ENCODE measurements at places on chromosomes 1 and 21.

GRCh38 chr1:110390096-110390495, 730 bp downstream of the SLC16A4 start:
- peak; percentile 76 for DNase-seq

GRCh38 chr1:30242722-30243457, 480.5 kb downstream of the MATN1 start:
- no peak for DNase-seq

DNA sequence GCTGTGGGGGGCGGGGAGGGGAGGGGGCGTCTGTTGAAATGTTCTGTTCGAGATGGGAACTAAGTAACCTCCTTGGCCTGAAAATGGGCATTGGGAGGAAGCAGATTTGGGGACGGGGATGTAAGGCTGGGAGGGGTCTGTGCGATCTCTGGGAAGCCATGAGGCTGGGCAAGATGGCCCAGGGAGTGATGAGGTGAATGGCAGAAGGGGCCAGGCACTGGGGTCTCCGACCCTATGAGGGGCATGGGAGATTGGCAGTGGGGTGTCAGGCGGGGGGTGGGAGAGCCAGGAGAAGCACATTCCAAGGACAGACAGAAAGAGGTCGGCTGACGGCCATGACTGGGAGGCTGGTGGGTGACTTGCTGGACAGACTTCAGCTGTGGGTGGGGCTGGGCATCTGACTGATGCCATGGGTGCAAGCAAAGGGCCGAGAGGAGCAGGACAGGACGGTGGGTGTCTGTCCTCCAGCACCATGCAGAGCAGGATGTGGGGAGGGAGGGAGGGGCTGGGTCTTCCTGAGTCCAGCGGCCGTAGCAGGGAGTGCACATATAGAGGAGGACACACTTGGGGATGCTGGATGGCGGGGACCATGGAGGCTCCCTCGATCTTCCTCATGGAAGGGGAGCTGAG, 30.0 kb upstream of the COL18A1 start:
- DNase-seq = no peak

DNA sequence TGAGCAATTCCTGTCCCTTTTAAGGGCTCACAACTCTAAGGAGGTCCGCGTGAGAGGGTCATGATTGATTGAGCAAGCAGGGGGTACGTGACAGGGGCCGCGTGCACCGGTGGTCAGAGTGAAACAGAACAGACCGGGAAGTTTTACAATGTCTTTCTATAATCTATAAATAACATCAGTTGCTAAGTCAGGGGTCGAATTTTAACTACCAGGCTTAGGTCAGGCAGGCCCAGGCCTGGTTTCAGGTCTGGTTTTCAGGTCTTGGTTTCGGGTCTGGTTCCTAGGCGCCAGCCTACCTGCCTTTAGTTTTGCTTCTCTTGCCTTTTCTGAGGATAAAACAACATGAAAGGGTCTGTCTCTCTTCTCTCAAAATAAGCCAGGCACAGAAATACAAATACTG, 476.0 kb upstream of the CAMK1G start:
- DNase-seq = no peak

- DNase-seq = no peak
Observed at GRCh38 chr1:200962631-200963030, 60.9 kb downstream of the KIF21B start.

- DNase-seq = no peak
Observed at GRCh38 chr1:90045853-90046563, 51.1 kb downstream of the ZNF326 start.

DNA sequence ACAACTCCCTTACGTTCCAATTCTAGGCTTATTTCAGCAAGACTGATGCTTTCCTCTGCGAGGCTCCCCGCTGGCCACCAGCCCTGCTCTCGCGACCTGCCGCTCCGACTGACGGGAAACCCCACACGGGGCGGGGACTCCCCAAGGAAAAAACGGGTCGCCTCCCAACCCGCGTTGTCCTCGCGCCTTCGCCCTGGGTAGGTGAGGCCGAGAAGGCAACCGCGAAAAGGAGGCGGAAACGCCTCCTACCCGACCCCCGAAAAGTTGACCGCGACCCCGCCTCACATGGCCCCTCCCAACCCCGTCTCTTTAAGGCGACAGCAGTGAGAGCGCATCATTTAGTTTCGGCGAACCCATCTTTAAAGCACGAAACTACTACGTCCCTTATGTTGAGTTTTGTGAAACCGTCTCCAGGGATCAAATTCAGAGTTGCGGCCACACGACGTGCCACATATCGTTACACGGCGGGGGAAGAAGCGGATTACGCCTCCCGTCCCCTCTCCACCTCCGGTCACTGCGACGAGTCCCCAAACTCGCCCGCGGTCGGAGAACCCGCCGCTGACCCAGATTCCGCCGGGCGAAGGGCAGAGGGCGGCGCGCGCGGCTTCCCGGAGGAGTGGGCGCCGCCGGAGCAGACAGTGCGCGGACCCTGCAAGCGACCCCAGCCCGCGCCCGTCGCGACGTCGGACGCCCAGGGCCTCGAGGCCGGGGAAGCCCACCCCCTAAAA, 1.2 kb downstream of the ANP32E start:
- DNase-seq = no peak

DNA sequence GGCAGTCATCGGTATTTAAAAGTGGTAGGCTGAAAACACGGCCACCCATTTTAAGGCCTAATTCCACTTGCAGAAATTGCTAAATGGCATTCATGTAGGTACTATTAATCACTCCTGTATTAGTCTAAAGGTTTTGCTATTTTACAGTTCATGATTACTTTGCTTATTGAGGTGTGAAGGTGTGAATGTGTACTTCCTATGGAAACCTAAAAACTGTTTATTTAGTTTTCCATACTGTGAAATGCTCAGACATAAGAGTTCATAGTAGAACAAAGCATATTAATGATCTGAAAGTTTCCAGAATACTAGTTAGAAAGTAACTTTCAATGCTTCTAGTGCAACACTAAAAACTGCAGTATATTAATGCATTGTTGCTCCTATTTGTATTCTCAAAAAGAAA, 69.8 kb downstream of the ITGB3BP start:
- DNase-seq = no peak

- DNase-seq = no peak
Observed at GRCh38 chr1:37802439-37802838, 5.2 kb upstream of the C1orf122 start.

DNA sequence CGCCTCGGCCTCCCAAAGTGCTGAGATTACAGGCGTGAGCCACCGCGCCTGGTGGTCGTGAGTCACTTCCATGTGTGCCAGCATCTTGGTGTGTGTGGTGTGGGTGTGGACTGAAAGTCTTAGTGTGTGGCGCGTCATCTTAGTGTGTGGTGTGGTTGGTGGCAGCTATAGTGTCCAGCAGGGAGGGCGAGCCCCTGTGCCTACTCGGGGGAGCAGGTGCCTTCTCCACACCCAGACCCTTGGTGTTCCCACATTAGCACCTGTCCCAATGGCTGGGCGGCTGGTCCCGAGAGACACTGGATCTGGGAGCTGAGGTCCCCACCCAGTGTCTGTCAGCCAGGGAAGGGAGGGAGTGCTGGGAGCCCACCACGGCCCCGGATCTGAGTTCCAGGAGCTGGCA, 2.8 kb downstream of the SCNN1D start:
- no peak for DNase-seq

DNA sequence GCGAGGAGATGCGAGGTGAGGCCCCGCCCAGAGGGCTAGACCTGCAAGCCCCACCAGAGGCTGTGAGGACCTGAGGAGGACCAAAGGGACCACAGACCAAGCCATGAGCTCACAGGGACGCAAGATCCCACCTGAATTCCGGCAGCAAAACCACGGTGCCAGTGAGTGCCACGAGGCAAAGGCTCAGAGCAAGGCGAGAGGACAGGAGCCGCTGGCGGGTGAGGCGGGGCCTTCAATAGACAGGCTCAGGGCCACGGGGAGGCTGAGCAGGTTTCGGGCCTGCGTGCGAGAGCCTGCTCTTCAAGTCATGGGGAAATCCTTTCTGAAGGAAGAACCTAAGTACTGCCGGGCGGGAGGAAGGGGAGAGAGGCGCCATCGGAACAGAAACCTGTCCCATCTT, 7.1 kb upstream of the TMEM240 start:
- no peak for DNase-seq

DNA sequence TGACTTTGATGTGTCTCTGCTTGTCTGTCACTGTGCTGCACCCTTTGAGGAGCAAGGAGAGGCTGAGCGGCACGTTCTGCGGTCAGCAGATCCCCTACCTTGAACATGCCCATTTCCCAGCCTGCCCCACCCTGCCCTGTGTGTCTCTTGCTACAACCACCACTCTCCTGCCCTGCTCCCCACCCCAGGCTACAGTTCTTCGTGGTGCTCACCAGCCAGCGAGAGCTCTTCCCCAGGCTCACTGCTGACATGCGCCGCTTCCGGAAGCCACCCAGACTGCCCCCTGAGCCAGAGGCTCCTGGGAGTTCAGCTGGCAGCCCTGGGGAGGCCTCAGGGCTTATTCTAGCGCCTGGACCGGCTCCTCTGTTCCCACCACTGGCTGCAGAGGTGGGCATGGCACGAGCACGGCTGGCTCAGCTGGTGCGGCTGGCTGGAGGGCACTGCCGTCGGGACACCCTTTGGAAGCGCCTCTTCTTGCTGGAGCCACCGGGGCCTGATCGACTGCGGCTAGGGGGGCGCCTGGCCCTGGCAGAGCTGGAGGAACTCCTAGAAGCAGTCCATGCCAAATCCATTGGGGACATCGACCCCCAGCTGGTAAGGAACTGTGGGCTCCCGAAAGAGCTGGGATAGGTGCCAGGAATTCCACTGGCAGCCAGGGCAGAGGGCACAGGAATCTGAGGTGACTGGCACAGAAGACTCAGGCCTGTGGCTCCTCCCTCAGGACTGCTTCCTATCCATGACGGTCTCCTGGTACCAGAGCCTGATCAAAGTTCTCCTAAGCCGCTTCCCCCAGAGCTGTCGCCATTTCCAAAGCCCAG, 5.6 kb downstream of the HYI start:
- no peak for DNase-seq

DNA sequence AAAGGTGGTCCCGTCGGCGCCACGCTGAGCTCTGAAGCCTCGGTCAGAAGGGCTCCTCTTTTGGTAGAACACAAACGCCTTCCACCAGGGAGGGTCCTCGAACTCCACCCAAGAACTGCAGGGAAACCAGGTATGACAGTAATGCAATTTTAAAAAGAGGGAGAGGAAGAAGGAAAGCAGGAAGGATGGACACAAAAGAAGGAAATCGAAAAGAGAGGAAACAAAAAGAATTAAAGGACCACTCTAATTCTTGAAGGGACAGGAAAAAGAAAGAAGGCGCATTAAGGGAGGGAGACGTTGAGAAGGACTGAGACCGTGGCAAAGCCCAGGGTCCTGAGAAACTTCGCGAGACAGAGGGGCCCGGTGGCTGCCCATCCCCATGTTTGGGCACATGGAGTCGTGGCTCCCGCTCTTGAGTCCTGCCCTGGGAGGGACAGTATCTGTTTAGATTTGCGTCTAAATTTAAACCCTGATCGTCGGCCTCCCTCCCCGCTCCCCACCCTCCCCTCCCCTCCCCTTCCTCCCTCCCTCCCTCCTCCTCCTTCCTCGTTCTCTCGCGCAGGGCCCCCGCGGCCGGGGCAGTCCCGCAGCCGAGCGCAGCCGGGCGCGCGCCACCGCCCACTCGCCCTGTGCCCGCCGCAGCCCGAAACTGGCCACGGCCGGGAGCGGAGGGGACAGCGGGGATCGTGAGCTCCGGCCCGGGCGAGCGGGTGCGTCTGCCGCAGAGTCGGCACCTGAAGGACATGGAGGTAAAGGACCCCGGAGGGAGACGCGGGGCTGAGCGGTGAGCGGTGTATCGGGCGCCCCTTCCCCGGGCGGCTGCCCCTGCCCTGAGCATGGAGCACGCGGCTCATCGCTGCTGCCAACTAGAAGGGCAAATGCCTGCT, at the start of gene RCSD1:
RCSD1 (plus strand) TSS at position 552 of the 887 bp plus-strand sequence; CDS start at position 744, 192 bp downstream.
- no peak for DNase-seq

- DNase-seq = no peak
Observed at GRCh38 chr1:202964791-202965410, 2.2 kb downstream of the CYB5R1 start.

GRCh38 chr1:243543501-243543900, 287.7 kb downstream of the SDCCAG8 start:
- no peak for DNase-seq

- DNase-seq = no peak
Observed at GRCh38 chr1:165890684-165891083, 63.3 kb downstream of the UCK2 start.

- no peak for DNase-seq
Observed at GRCh38 chr1:158496374-158496773, 24.4 kb downstream of the OR10R2 start.

DNA sequence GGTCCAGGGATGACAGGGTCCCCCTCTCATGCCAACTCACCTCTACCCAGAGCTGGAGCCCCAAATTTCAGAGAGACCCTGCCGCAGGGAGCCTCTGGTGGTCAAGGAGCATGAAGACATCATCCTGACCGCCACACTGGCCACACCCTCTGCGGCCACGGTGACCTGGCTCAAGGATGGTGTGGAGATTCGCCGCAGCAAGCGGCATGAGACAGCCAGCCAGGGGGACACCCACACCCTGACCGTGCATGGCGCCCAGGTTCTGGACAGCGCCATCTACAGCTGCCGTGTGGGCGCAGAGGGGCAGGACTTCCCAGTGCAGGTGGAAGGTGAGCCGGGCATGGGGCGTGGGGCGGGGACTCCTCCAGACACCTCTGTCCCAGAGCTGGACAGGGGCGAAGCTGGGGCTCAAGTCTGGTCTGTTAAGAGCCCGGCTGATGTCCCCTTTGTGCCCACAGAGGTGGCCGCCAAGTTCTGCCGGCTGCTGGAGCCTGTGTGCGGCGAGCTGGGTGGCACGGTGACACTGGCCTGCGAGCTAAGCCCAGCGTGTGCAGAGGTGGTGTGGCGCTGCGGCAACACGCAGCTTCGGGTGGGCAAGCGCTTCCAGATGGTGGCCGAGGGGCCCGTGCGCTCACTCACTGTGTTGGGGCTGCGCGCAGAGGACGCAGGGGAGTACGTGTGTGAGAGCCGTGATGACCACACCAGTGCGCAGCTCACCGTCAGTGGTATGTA, 66.0 kb downstream of the OBSCN start:
- no peak for DNase-seq

DNA sequence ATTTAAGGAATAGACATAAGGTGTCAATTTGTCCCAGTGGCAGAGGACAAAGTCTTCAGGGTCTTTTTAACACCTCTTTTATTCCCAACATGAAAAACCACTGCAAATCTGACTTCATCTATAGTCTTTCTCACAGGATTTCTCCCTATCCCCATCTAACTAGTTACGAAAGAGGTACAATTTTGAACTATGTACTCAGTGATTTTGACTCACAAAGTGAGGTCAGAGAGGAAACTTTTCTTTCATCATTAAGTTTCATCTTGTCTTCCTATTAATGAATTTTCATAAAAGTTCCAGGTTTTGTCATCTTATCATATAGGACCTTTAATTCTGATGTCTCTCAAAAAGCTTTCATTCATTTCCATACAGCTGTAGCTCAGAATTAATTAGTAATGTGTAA, 63.3 kb downstream of the ASH1L start:
- DNase-seq = no peak

GRCh38 chr1:215003686-215004085, 78.9 kb upstream of the KCNK2 start:
- no peak for DNase-seq

All from AG09319 (cell line).